ENCODE measurements at places on chromosomes 5 and 9.

GRCh38 chr5:40587376-40587775, 92.3 kb upstream of the PTGER4 start:
- no peak for DNase-seq

DNA sequence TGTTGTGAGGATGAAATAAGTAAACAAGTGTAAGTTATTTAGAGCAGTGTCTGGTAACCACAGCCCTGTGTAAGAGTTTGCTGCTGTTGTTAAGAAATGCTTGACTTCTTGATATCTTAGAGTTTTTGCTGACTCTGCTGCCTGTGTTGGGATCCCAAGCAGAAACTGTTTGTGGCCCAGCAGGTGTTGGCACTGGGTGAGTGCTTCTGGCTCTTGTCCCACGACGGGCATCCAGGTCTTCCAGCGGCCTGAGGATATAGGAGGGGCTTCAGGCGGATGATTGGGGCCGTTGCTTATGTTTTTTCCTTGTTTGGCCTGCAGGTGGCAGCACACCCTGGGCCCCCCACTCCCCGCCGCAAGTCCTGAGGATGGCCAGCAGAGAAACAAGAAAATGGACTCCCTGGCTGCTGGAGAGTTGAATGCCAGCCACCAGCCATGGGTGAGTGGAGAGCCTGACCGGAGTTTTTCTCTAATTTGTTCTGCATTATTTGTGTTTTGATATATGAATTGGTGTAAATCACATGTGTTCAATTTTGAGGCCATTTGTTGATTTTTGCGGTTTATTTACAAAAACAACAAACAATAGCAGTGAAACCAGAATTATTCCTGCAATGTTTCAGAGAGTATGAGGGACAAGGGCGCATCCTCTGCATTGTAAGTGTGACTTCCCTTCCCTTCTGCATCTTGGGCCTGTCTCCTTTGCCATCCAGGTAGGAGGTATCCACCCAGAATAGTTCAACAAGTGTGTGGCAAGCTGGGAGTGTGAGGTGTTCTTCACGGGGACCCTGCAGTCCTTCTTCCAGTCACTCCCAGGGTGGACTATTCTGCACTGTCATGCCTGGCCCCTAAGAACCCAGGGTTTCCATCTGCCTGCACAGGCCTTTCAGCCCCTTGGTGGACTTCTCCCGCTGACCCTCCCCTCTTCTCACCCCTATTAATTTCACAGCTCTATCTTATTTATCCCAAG, 50.3 kb downstream of the SLC22A5 start:
- DNase-seq: peak; percentile 83

GRCh38 chr5:65986050-65986451, 59.7 kb downstream of the ERBIN start:
- DNase-seq: no peak

- no peak for DNase-seq
These were observed 125.3 kb upstream of the TMEM161B start for GRCh38 chr5:88393716-88394535.

GRCh38 chr5:113293975-113294310, 140.8 kb downstream of the TSSK1B start:
- DNase-seq: no peak

- DNase-seq: no peak
These were observed 59.4 kb upstream of the TNFSF8 start for GRCh38 chr9:114989600-114990410.

- no peak for DNase-seq
These were observed 47.7 kb upstream of the FCN1 start for GRCh38 chr9:134965411-134965810.

- no peak for DNase-seq
These were observed 2.0 kb upstream of the SMIM27 start for GRCh38 chr9:32550150-32550561.

GRCh38 chr5:133051061-133051541, 712 bp upstream of the HSPA4 start:
- no peak for DNase-seq

DNA sequence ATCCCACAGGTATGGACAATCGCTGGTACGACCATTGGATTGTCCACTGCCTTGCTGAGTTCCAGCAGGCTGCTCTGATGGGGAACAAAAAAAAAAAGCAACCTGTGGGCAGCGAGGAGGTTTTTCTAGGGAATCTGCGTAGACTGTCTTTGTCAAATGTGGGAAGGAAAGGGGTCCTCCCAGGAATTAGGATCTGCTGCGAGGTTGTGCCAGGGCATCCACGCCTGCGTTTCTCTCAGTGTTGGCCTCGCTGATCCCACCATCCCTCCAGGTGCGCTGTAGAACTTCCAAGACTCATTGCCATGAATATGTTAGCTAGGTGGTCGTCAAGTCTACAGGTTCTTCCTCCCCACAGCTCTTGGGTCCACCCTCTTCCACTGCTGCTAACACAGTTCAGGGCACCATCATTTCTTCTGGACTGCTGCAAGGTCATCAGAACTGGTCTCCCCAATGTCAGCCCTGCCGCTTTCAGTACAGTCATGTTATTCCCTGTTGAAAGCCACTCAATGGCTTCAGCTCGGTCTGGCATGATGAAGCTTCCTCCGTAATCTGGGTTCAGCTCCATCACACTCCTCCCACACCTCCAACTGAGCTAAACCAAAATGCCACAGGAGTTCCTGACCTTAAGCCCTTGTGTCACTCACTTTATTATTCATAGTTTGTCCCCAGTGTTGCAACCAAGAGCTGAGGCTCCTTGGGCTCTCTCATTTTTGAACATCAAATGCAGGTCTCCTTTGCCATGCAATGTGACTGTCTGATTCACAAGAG, 79.5 kb upstream of the DMRT1 start:
- DNase-seq: no peak

DNA sequence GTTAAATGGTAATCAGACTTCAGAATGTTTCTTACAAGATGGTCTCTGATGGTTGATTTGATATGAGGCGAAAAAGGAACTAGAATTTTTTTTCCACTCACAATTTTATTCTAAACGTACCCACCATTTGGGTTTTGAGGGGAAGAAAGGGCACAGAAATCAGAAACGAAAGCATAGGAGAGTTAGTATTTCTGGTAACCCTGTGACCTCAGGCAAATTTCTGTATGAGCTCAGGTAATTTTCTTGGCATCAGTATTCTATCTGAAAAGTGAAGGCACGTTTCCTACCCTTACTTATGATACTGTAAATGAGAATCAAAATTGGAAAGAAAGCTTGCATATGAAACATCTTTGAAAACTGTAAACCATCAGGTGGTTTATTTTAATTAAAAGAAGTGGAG, 26.5 kb downstream of the TMEFF1 start:
- no peak for DNase-seq

All from Right ventricle myocardium inferior (tissue), 1 donor.